ENCODE measurements at places on chromosomes 1 and 21.

GRCh38 chr1:12572522-12572921 lies 45.5 kb downstream of the DHRS3 start:
- no peak for DNase-seq

- DNase-seq, result no peak
These were observed 241.0 kb downstream of the RHOU start for GRCh38 chr1:228976316-228976715.

- DNase-seq, result peak; percentile 8
These were observed 1.8 kb upstream of the FCRL6 start for GRCh38 chr1:159800177-159800930.

DNA sequence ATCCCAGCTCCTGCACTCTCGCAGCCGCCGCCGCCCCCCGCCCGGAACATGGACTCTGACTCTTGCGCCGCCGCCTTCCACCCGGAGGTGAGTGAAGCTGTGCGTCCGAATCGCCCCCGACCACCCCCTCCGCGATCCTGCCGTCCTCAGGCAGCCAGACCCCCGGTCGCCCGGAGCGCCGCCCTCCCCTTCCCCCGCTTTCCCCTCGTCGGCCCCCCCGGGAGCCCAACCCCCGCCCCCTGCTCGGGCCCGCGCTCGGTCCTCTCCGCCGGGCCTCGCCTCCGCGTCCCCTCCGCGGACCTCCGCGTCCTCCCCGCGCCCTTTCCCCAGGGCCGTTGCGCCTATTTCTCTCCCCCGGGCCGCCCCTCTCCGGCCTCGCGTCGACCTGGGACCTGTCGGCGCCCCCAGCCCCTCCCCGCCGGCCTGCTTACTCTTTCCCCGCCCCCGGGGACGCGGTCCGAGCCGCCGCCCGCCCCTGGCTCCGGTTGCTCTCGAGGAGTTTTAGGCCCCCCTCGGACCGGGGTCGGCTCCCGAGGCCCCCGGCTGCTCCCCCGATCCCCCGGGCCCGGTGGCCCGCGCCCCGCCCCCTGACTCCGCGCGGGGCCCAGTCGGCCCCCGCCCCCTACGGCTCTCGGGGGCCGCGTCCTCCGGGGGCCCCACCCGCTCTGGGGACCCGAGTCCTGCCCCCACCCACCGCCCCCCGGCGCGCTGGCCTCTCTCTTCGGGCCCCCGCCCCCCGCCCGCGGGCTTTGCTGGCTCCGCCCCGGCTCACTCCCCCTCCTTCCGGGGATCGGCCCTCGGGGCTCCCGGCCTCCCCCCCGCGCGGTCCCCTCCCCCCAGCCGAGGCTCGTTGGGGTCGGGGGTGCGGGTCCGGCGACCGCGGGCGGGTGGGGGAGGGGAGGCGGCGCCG lies 743 bp downstream of the PHF13 start:
- DNase-seq, result no peak

DNA sequence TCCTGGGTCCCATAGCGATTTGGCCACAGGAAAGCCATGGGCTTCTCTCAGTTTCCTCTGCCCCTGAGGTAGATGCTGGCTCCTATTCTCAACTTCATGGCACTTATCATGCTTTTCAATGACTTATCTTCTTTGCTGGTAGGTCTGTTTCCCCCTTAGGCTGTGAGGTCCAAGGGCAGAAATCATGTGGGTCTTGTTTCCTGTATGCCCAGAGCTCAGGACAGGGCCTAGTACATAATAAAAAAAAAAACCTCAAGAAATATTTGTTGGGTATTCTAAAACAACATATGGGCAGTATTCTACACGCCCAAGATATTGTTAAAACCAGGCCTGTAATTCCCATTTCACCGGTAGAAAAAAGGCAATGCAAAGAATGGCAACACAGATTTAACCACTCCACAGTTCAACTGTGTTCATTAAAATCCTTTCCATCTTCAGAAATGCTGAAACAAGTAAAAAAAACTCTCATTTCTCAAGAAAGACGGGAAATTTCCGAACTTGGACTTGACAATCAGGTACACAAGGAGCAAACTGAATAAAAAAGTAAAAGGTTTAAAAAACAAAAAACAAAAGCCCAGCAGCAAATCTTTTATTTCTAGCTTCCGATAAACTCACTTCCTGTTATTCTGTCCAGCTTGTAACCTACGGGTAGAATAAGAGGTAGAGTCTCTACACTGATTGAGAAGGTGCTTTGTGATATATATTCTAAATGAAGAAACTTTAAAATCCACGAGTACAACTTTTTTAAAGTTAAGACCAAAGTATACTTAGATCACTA lies 6.3 kb upstream of the TDRD10 start:
- no peak for DNase-seq

- no peak for DNase-seq
These were observed 9.8 kb downstream of the ACOT11 start for GRCh38 chr1:54557671-54558355.

GRCh38 chr1:46515576-46515975 lies 25.9 kb downstream of the DMBX1 start:
- no peak for DNase-seq

DNA sequence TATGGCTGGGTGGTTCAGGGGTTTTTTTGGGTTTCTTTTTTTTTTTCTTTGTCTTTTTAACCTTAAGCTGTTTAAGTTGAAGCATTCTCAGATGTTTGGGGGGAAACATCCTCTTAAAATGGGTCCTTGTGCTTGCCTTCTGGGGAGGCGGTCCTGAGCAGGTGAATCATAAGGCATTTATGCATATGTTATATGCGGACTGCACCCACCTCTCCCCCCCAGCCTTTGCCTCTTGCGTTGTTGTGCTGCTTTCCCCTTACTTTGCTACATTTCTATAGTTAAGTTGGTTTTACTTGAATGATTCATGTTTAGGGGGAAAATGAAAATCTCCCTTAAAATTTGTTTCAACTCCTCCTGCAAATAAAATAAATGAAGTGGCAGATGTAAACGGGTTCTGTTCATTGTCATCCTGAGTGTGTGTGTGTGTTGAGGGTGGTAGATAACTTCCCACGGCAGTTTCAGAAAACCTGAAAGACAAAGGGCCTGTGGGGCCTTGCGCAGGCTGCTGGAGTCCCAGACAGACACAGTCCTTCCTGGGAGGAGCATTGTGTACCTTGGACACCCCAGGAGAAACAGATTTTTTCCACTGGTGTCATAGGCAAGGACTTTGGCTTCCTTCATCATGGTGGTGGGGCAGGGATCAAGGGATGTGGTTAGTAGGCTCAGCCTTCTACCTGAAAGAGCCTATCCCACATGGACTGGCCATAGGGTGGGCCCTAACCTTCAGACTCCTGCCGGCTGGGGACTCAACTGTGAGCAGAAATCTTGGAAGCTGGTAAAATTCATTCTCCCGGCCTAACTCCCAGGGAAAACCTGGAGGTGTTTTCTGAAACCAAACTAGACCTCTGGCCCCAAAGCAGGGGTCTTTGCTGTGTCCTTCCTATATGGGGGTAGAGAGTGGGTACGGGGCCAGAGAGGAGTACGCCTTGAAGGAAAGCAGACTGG lies 926 bp upstream of the SH3D21 start:
- no peak for DNase-seq

DNA sequence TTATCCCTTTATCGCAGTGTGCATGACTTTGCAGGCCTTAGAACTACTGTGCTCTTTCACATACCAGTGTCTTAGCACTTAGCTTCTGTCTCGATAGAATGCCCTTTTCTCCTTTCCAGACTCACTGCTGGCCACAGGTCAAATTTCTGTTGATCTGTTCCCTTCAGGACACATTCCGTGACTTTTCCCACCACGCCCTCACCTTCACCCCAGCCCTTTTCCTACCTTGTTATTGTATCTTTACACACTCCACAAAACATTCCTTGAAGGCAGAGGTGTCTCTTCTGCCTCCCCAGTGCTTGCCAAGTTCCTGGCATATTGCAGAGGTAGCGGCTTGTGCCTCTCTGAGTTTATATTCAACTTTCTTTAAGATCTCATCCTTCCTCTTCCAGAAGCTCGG lies 3.7 kb upstream of the IGSF9 start:
- DNase-seq, result no peak

GRCh38 chr1:210214573-210215409 lies 17.8 kb upstream of the SERTAD4 start:
- DNase-seq, result no peak

GRCh38 chr1:85465099-85465785 lies at the start of gene DDAH1:
Gene DDAH1, minus strand, starts transcription at chr1:85465159. Its CDS starts 114 bp downstream, at chr1:85465045.
- no peak for DNase-seq

- DNase-seq, result peak; percentile 29
These were observed 5.8 kb downstream of the VWA1 start for GRCh38 chr1:1441002-1441888.

DNA sequence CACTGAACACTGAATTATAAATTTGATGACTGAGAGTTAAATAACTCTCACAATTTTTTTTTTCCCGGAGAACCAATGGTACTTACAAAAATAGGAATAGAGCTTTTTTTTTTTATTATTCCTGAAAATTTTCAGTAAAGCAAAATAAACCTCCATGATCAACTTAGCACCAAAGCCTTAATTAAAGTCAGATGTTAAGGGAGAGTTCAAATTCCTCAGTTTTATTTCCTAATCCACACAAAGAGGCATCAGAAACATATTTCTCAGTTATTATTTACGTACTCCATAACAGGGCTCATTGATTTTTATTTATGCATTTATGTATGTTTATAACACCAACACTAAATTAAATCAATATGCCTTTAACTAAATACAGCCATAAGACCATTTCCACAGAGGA lies 55.5 kb downstream of the PLPPR5 start:
- no peak for DNase-seq

- DNase-seq, result no peak
These were observed at the start of gene KCNJ9 for GRCh38 chr1:160081261-160081936. Gene KCNJ9, plus strand, starts transcription at chr1:160081538. Its CDS starts 2,493 bp downstream, at chr1:160084031.

GRCh38 chr1:4933232-4933631 lies 278.8 kb downstream of the AJAP1 start:
- no peak for DNase-seq

All from stimulated activated CD8-positive, alpha-beta memory T cell treated with anti-CD3 and anti-CD28 coated beads, Interleukin-7, amount 100 ng/mL, for 1 hour (primary cell).